ENCODE measurements at places on chromosomes 7 and 10.

DNA sequence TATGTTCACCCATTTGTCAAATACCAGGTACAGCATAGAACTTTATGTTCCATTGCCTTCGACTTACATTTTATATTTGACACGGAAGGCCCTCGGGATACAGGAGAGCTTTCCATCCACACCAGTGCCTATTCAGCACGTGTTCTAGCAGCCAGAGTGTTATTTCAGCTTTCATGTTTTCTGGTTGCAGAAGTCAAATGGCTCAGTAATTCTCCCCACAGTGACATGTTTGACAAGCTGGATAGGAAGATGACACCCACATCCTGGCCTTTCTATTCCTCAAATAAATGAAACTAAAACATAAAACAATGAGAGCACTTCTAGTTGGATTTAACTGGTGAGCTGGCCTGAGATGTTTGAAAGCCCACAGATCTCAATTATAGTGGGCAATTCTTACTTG is 173.4 kb downstream of the SORCS1 start:
- no peak for DNase-seq

- no peak for DNase-seq
Observed at GRCh38 chr10:11504566-11505285, 106.7 kb downstream of the USP6NL start.

- DNase-seq, result no peak
Observed at GRCh38 chr10:70850097-70850496, 34.3 kb downstream of the SGPL1 start.

- DNase-seq, result no peak
Observed at GRCh38 chr10:98608411-98608810, 161.7 kb upstream of the HPS1 start.

- peak; percentile 93 for DNase-seq
Observed at GRCh38 chr10:67779465-67780203, 58.4 kb downstream of the DNAJC12 start.

GRCh38 chr7:105060923-105061322 is 46.9 kb downstream of the KMT2E start:
- no peak for DNase-seq

GRCh38 chr7:135845415-135846075 is 96.9 kb upstream of the FAM180A start:
- no peak for DNase-seq

GRCh38 chr10:74988054-74988775 is 123.2 kb upstream of the SAMD8 start:
- no peak for DNase-seq

DNA sequence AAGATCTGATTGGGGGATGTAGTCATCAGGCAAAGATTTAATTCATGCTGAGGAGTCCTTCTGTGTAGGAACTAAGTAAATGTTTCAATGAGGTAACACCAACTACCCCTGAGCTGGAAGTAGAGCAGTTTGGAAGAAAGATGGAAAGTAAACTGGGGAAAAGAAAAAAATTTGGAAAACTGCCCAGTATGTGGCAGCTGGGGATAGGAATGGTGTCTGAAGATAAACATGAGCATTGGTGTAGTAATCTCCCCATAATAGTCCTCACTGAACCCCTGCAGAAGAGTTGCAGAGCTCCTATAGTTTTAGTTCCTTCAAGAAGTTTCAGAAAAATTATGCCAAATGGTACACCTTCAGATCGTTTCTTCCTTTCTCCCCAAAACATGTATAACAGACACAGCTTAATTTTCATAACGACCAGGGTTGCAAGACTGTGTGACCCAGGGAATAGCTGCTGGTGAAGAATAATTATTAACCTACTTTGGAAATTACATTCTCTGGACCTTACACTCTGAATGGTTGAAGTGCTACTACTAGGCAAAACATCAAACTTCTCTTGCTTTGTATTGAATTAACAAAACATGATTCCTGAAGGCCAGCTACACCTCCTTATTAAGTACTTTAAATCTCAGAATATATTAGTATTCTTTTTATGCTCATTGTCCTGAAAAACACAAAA is 446.4 kb upstream of the NRG3 start:
- no peak for DNase-seq

DNA sequence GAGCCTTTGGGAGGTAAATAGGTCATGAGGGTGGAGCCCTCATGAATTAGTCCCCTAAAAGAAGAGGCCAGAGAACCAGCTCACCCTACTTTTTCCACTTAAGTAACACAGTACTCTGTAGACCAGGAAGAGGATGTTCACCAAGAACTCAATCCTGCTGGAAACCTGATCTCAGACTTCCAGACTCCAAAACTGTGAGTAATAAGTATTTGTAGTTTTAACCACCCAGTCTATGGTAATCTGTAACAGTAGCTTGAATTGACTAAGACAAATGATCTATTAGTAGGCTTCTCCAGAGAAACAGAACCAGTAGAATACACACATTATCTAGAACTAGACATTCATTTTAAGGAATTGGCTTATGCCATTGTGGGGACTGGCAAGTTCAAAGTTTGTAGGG is 51.5 kb downstream of the ANKMY2 start:
- DNase-seq, result peak; percentile 35

All from Karpas-422 (cell line).